ENCODE measurements at places on chromosomes 4 and X. TPM values are rescaled to one million over a fixed set of nuclear protein-coding genes. Genes with fewer than 3 reads are reported as not detected.

Gene FAM149A
- polyA plus RNA-seq, result 0.50 TPM

Gene GPR50
- polyA plus RNA-seq, result not detected

Gene NUDT10
- polyA plus RNA-seq, result 0.32 TPM

Gene HGFAC
- not detected for polyA plus RNA-seq

Gene TMEM156
- polyA plus RNA-seq, result 0.72 TPM

Gene SHROOM3
- 3.0 TPM for polyA plus RNA-seq

Gene GPRASP2
- polyA plus RNA-seq, result 2.9 TPM

Gene TMEM131L
- polyA plus RNA-seq, result 4.1 TPM

Gene GAB1
- polyA plus RNA-seq, result 1.8 TPM

Gene HS6ST2
- polyA plus RNA-seq, result 0.56 TPM

Gene EMCN
- not detected for polyA plus RNA-seq

Gene RBMX
- polyA plus RNA-seq, result 153 TPM

Gene PDLIM3
- polyA plus RNA-seq, result not detected

Gene ZNF157
- polyA plus RNA-seq, result not detected

Gene MSMO1
- polyA plus RNA-seq, result 345 TPM

Gene SLC49A3
- 0.06 TPM for polyA plus RNA-seq

Gene MGST2
- polyA plus RNA-seq, result 49.9 TPM

Gene ETNPPL
- not detected for polyA plus RNA-seq

Gene CXCL3
- polyA plus RNA-seq, result 6.2 TPM

Gene RBMXL3
- not detected for polyA plus RNA-seq

Gene PDCL2
- polyA plus RNA-seq, result not detected

Gene TRIML2
- polyA plus RNA-seq, result 48.9 TPM

Gene SAGE1
- polyA plus RNA-seq, result not detected

All from foreskin keratinocyte (primary cell).